ENCODE measurements at places on chromosomes 13 and 19.
A peak's percentile ranks its signal among the peaks of the same experiment; 100 is the strongest.

- DNase-seq: no peak
Measured at GRCh38 chr13:45406421-45406820, 11.8 kb downstream of the SLC25A30 start.

DNA sequence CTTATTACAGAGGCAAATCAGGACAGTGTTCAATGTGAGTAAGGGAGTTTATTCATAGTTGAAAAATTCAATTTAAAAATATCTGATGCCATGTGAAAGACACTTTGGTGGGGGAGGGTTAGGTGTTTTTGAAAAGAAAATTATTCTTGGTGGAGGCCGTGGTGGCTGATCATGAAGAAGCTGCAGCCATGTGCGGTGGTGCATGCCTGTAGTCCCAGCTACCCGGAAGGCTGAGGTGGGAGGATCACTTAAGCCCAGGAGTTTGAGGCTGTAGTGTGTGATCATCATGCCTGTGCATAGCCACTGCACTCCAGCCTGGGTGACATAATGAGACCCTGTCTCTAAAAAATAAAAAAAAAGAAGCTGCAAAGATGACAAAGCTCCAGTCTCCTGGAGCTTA, 28.6 kb downstream of the WDFY2 start:
- no peak for DNase-seq

DNA sequence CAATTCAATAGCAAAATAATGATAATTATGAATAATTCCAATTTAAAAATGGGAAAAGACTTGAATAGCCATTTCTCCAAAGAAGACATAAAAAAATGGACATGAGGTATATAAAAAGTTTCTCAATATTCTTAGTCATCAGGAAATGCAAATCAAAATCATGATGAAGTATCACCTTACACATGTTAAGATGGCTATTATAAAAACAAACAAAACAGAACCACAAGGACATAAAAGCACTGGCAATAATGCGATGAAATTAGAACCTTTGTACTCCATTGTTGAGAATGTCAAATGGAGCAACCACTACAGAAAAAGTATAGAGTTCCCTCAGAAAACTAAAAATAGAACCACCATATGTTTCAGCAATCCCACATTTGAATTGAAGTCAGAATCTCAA, 1186.1 kb downstream of the SLITRK5 start:
- DNase-seq: no peak

- DNase-seq: no peak
Measured at GRCh38 chr13:111540486-111540885, 220.0 kb downstream of the TEX29 start.

GRCh38 chr13:44249431-44249836, 124.2 kb upstream of the SERP2 start:
- DNase-seq: peak; percentile 26

DNA sequence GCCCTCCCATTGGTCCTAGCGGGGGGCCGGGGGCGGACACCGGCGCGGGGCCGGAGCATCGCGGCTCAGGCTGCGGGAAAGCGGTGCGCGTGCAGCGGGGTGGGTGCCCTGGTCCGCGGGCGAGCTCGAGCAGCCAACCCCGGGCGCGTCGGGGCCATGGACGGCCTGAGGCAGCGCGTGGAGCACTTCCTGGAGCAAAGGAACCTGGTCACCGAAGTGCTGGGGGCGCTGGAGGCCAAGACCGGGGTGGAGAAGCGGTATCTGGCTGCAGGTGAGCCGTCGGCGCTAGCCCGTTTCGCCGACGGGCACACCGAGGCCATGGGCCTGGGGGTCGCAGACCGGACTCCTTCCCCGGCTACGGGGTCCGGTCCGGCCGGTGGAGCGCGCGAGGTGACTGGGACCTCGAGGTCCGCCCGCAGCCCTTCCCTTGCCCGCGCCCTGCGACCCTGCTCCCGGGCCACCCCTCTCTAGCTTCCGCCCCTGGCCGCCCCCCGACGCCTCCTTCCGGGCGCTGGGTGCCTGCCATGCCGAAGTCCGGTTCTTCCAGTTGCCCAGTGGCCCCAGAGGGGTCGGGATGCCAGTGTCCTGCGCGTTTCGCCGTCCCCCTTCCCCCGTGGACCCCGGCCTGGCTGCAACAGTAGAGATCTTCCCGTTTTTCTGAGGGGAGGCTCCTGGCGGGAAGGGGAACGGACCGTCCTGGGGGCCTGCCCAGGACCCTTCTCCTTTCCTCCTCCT, at the start of gene REEP6:
Gene REEP6, plus strand, starts transcription at position 68 of the 735 bp plus-strand sequence. Its CDS starts 89 bp downstream, at position 157.
- no peak for DNase-seq

DNA sequence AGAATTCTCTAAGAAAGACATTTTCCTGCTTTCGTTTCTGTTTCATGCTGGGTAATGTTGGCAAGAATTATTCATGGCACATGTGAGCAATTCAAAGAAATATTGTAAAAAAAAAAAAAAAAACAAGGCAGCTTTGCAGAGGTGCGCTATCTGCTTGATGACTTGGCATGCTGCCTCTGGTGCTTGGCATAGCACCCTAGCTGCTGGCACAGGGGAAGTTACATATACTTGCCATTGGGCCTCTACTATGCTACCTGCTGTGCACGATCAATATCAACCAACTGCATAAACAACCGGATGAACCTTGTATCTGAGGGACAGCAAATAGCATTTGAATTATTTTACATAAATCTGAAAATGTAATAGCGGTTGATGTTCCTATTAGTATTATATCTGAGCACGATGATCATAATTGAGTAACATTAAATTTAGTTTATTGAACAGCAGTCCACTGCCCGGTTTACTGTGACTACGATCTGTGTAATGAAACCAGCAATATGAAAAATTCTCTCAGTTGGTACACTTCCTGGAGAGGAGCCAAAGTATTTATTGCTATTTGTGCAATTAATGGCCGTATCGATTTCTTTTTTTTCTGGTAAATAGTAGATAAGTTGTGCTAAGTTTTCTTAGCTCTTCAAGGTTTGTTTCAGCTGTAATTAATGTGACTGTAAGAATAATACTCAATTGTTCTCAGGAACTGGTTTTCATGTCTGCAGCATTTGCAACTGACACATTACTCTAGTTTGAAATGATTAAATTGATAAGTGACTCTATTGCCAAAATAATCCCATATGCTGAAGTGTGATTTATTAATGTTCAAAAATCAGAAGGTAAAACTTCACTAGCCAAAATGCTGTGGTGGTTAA, 717.3 kb downstream of the DACH1 start:
- DNase-seq: peak; percentile 77

DNA sequence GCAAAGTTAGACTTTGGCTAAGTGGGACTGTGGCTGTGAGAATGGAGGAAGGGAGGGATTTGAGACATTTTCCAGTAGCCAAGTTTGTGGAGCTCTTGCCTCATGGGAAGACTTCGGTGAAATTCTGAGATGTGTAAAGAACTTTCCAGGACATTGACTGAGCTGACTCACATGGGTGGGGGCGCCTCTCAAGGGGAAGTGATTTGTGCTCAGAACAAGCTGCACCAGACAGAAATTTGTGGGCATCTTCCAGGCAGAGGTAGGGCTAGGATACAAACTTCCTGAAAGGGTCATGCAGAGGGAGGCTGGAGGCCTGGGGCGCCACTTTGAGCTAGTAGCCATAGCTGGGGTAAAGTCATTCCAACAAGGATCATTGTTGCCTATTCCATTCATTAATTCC, 9.8 kb upstream of the SIGLEC10 start:
- no peak for DNase-seq

- DNase-seq: peak; percentile 45
Measured at GRCh38 chr19:49331616-49332055, 3.6 kb upstream of the CD37 start.

DNA sequence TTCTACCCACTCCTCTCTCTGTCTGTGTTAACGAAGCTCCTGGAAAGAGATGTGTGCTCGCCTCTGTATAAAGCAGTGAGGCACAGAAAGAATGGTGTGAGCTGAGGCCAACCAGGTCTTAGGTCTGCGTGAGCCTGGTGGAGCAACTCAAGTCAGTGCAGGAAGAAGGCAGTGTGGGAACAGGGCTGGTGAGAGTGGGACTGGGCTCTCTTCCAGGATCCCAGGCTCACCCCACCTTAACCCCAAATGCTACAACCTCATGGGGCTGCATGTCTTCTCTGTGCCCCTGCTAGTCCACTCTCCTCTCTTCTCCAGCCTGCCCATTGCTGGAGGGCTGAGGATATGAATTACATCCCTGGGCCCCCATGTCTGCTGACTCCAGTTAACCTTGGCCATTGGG, 127.4 kb downstream of the DCT start:
- DNase-seq: no peak

- DNase-seq: no peak
Measured at GRCh38 chr13:72141855-72142519, 275.0 kb upstream of the DACH1 start.

- DNase-seq: no peak
Measured at GRCh38 chr13:59880468-59880867, 283.3 kb downstream of the DIAPH3 start.

DNA sequence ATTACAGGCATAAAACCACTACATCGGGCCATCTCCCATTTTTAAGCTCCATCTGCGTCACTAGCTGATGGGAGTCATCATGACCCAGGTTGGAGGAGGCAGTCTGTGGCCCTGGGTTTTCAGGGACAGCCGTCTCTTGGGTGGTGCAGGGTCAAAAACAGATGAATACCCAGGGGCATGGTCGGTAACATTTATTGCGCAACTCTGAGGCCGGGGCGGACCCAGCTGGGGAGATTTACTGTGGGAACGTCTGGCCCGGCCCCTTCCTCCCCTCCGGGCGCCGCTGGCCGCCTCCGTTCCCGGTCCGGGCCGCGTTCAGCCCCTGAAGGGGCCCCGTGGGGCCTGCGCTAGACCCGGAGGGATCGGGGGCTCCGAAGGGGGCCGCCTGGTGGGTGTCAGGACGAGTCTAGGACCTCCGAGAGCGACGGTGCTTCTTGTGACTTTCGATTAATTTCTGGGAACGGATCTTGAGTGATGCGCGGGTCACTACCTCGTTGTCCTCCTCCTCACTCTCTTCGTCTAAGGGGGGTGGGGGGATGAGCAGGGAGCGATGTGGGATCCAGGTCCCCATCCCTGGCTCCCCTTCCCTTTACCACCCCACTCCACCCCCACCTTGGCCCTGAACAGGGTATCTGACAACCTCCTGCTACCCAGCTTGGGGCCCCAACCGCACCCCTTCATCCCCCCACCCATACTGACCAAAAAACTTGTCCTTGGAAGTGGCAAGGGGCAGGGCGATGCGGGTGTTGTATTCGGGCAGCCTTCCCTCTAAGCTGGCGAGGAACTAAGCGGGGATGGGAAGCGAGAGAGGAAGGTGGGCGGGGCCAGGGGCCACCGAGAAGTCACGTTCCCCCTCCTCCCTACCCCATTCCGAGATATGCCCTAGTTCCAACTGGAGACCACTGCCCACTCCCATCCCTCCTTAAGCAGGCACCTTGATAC, 1.6 kb upstream of the RGL3 start:
- no peak for DNase-seq

- no peak for DNase-seq
Measured at GRCh38 chr19:47768604-47769003, 9.9 kb upstream of the SELENOW start.

DNA sequence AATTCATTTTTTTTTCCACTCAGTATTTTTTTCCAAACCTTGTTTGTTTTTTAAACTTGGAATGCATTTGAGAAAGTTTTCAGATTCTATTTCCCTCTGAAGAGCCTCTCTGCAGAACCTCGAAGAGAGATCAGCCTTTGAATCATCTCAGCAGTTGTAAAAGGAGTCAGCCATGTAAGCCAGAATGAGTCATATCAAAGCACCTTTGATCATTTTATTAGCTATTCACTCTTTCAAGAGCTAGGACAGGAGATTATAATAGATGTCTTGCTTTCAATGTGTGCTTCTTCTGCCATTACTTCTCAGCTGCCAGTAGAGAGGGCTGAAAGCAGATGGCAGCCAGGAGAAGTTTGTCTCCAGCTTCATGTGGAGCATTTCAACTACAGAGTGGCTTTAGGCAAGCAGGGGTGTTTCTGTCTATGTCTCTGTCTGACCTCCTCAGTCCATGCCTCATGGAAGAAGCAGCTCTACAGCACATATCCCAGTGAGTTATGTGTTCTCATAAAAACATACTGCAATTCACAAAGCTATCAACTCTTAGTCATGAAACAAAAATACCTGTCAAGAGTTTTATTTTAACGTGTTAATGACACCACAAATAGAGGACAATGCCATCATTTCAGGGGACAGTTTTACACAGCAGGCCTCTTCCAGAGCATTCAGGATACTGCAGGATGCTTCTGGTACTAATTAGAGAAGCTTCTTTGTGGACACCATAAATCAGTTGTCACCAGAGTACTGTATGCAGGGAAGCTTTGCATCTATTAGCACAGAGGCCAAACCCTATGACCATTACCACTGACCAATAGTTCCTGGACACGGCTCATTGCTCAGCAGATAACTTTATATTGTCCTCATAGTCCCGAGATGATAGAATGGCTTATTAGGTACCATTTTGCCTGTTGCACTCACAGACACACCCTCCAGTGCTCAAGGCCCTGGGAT, 94.3 kb downstream of the NHLRC3 start:
- no peak for DNase-seq

GRCh38 chr19:51750400-51751094, 1.1 kb downstream of the FPR1 start:
- no peak for DNase-seq

GRCh38 chr13:69579351-69579750, 528.3 kb upstream of the ATXN8OS start:
- peak; percentile 6 for DNase-seq

- DNase-seq: no peak
Measured at GRCh38 chr13:72341904-72342303, 385.5 kb downstream of the MZT1 start.

- DNase-seq: no peak
Measured at GRCh38 chr13:33644581-33645543, 173.1 kb upstream of the RFC3 start.

GRCh38 chr19:13627531-13627930, 121.3 kb upstream of the CACNA1A start:
- no peak for DNase-seq

GRCh38 chr19:45138303-45138751, 22.5 kb downstream of the NKPD1 start:
- DNase-seq: no peak

DNA sequence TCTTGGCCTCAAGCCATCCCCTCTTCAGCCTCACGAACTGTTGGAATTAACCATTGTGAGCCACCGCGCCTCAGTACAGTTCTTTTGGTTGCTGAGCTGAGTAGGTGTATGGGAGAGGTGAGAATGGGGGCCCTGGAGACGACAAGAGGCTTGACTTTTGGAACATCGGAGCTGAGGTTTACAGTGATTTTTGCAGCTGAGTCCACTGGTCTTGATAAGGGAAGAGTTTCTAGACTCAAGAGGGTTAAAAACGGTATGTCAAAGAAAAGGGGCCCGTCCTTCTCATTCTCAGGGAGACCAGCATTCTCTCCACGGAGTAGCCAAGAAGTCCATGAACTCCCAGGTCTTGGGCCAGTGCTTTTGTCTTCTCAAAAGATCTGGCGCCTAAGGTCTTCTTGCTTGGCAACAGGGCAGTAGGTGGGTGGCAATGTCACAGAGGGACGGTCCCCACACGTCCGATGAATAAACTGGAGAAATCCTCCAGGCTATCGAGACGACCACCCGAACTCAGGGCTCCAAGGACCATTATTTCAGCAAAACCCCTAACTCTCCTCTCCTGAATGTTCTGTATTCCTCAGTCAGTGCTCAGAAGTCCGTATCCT, 6.4 kb upstream of the QTRT1 start:
- DNase-seq: no peak

GRCh38 chr19:19588546-19588945, 29.9 kb downstream of the PBX4 start:
- no peak for DNase-seq
